Right lobe of liver (tissue), 6 donors: ENCODE measurements at places on chromosomes 5 and 9. TPM values are rescaled to one million over a fixed set of nuclear protein-coding genes. Genes with fewer than 3 reads are reported as not detected.

DNA sequence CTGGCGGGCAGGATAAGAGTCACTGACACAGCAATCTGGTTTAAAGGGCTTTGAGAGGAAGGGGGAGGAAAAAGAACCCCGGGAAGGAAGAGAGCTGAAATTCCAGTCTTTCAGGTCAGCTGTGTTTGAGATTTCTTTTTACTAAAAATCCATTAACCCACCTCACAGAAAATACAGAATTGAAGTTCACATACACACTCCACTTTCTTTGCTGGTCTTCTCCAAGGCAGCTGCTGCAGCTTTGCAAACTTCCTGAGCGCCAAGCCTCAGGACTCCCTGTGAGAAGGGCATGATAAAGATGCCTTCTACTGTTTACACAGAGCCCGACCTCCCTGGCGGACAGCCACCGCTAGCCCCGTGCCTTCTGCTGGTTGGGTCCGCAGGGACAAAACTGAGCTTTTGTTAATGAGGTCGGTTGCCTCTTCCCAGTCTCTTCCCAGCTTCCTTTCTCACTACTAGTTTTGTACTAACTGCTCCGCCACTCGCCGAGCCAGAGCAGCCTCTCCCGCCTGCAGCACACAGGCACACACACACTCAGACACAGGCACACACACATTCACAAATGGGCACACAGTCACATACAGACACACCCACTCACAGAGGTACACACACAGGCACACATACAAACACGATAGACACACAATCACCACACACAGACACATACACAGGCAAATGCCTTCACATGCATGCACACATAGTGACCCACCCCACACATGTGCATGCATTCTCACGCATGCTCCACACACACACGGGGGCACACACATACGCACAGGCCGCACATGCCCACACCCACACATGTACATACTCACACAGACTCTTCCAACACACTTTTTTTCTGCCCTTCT is at the start of gene FREM1:
Gene FREM1, minus strand, starts transcription at position 468 of the 845 bp plus-strand sequence. CDS start 41,451 bp downstream, outside the sequence.
- H3K4me1 ChIP-seq = no peaks in the 10 kb centered on the region
- H3K27me3 ChIP-seq = no peaks in the 10 kb centered on the region
- no peak within 1 kb of the TSS for H3K27ac ChIP-seq

- DNase-seq = no peak
- H3K36me3 ChIP-seq = no peaks in the 10 kb centered on the region
Measured at GRCh38 chr5:74616236-74617146, 24.0 kb downstream of the ENC1 start.

DNA sequence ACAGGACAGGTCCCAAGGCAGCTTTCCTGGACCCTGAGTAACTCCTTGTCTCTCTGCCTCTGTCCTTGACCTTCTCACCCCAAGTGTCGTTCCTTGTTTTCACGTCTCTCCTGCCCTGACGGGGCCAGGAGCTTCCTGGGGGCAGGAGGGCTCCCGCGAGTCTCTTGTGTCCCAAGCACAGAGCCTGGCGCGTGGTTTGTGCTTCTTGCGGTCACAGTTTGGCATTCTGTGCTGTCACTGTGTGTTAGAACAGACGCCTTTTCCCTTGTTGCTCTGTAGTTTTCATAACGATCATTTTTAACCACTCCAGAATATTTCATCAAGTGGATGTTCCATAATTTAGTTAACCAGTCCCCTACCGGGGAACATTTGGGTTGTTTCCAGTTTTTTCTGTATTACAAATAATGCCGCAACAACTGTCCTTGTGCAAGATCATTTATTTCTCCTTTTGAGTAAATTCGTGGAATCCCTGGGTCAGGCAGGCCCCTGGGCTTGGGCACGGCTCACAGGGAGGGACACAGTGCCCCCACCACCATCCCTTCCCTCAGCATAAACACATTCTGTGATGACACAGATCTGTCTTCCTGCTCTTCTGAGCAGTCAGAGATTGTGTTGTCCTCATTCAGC is 71.9 kb downstream of the TSPAN17 start:
- no peaks in the 10 kb centered on the region for H3K27me3 ChIP-seq
- no peak for DNase-seq
- H3K27ac ChIP-seq = no peak overlapping the region
- H3K4me1 ChIP-seq = no peaks in the 10 kb centered on the region
- H3K36me3 ChIP-seq = no peaks in the 10 kb centered on the region

DNA sequence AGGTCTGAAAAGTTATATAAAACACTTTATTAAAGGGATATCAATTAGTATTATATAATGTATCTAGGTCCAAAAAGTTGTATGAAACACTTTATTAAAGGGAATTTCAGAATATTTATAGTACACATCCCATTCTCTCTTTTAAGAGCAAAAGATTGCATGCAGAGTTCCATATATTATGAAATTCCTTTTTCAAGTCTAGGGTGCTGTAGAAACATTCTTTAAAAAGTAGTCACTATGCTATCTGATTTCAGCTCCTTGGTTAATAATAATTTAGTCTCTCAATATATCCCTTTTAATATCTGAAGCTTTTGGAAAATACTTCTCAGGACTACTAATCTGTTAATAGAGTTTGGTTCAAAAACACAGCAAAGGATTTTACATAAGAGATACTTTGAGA is 1496.1 kb upstream of the C9orf72 start:
- H3K27ac ChIP-seq = no peak overlapping the region
- no peak for DNase-seq
- no peaks in the 10 kb centered on the region for H3K27me3 ChIP-seq
- H3K4me3 ChIP-seq = no peak overlapping the region

DNA sequence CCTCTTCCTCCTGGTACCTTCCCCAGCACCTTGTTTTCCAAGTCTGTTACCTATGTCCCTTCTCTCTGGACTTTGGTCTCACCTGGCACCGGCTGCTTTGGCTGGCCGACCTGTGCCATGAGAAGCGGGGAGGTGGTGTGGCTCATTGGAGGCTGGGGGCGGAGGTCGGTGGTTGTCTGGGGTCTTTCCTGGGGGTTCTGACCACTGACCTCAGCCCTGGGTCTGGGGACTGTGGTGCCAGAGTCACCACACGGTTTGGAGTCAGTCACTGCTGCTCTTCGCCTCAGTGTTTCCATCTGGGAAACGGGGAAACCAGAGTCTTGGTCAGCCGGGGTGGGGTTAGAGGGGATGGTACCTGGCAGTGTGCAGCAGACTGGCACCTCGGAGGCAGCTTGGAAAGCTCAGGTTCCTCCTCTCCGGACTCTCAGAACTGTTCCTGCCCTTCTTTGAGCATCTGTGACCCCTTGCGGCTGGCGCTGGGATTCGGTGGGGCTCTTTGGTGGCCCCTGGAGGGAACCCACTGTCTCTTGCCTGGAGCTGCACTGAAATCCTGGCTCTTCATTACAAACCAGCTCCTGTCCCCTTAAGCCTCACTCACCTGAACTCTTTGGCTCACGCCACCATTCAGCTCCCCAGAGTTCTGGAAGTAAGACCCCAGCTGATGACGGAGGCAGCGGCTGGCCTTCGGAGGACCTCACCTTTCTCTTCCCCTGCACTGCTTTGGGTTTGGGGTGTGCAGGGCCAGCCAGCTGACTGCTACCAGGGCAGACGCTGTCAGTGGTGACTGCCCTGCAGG is 4.1 kb upstream of the RXRA start:
- no peak overlapping the region for H3K4me3 ChIP-seq
- H3K36me3 ChIP-seq = no peaks in the 10 kb centered on the region
- H3K27ac ChIP-seq = peak overlapping the region; percentile 99
- peak; percentile 58 for DNase-seq
- peaks cover 46% of the 10 kb centered on the region for H3K4me1 ChIP-seq

GRCh38 chr9:124347968-124348358 is 67.3 kb downstream of the PSMB7 start:
- H3K4me1 ChIP-seq = no peaks in the 10 kb centered on the region
- no peaks in the 10 kb centered on the region for H3K27me3 ChIP-seq
- no peak overlapping the region for H3K27ac ChIP-seq
- H3K36me3 ChIP-seq = peaks cover 23% of the 10 kb centered on the region
- DNase-seq = peak; percentile 50

DNA sequence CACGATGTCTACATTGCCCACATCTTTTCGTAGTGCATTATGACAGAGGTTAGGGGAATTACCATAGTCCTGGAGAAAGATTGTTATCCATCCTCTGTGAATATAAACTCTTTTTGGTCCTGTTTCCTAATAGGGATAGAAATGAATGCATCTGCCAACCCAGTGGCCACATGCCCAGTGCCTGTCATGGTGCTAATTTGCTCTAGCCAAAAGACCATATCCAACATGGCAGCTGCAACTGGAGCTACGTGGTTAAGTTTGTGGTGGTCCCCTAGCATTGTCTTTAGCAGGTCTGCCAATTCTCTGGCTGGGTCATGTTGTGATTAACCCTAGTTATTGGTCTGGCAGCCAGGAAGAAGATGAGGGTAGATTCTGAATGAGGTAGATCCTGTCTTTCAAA is 87.5 kb downstream of the FGF18 start:
- DNase-seq = no peak
- H3K36me3 ChIP-seq = no peaks in the 10 kb centered on the region
- no peaks in the 10 kb centered on the region for H3K4me1 ChIP-seq
- H3K27ac ChIP-seq = no peak overlapping the region
- no peak overlapping the region for H3K4me3 ChIP-seq

GRCh38 chr9:3887221-3887653 is 361.4 kb upstream of the RFX3 start:
- H3K27ac ChIP-seq = no peak overlapping the region
- H3K4me1 ChIP-seq = no peaks in the 10 kb centered on the region
- DNase-seq = no peak
- H3K27me3 ChIP-seq = no peaks in the 10 kb centered on the region

DNA sequence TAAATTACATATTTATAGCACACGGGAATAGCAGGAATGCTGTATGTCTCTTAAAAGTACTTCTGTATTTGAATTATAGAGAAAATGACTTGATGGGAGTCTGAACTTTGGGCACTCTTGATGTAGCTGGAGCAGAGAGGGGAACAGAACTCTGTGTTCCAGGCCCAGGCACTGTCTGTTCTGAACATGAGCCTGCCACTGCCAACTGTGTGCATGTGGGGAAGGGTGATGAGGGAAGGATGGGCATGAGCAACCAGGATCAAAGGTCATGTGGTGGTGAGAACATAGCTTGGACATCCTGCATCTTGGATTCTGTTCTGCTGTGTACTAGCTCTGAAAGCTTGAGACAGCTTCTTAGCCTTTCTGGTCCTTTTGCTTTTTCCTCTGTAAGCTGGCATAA is 16.4 kb upstream of the ZBED3 start:
- H3K4me3 ChIP-seq = no peak overlapping the region
- no peak for DNase-seq
- H3K27me3 ChIP-seq = no peaks in the 10 kb centered on the region
- no peaks in the 10 kb centered on the region for H3K4me1 ChIP-seq
- no peaks in the 10 kb centered on the region for H3K36me3 ChIP-seq

DNA sequence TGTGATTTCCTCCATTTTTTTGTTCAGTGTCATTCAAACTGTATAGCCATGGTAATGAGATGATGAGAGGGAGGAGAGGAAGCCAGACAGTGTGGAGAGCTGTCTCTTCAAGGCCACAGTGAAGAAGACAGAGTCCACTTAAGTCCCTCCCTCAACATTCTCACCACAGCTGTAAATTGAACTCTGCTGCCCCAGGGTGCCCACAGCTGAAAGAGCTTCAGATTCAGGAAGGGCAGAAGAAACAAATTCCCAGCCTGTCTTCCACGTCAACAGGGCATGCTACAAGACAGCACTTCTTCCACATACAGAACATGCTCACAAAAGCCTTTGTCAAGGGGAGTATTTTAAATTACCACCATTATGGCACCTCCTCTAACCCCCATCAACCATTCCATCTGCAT is 100.4 kb downstream of the KLHL3 start:
- no peaks in the 10 kb centered on the region for H3K4me1 ChIP-seq
- peaks cover 3% of the 10 kb centered on the region for H3K36me3 ChIP-seq
- no peak overlapping the region for H3K4me3 ChIP-seq
- no peak for DNase-seq
- no peaks in the 10 kb centered on the region for H3K27me3 ChIP-seq

DNA sequence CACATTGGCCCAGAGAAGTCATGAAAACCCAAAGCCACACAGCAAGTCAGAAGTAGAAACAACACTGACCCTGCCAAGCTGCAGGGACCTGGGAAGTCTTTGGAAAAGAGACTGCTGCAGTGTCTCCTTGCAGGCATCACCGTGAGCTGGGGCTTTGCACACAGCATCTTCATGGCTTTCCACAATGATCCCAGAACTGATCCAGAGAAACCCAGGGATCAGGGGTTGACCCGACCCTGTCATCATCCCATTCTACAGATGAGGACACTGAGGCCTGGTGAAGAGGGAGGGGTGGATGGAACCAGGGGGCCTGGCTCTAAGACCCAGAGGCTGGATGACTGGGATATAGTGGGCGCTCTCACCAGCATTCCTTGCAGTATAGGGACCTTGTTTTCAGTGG is 4.3 kb upstream of the FAM78A start:
- H3K4me1 ChIP-seq = no peaks in the 10 kb centered on the region
- H3K27me3 ChIP-seq = no peaks in the 10 kb centered on the region
- no peak overlapping the region for H3K4me3 ChIP-seq
- H3K27ac ChIP-seq = no peak overlapping the region
- no peaks in the 10 kb centered on the region for H3K36me3 ChIP-seq

DNA sequence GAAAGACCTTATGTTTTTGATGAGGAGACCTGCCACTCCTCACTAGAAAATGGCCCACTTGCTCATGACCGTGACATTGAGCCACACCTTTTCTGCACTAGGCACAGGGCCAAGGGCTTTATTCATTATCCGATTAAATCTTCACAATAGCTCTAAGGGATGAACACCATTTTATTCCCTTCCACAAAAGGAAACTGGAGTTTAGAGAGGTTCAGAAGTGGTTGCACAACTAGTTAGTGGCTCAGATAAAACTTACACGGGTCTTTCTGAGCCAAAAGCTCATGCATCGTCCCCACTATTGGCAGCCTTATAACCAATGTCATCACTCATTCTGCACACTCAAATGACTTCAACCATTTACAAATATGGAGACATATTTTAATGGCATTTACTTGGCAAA is 39.4 kb downstream of the SUSD1 start:
- no peak overlapping the region for H3K27ac ChIP-seq
- H3K4me3 ChIP-seq = no peak overlapping the region
- H3K36me3 ChIP-seq = no peaks in the 10 kb centered on the region
- no peaks in the 10 kb centered on the region for H3K4me1 ChIP-seq
- DNase-seq = no peak
- H3K27me3 ChIP-seq = no peaks in the 10 kb centered on the region

- H3K27me3 ChIP-seq = no peaks in the 10 kb centered on the region
- H3K27ac ChIP-seq = no peak overlapping the region
- DNase-seq = no peak
- no peaks in the 10 kb centered on the region for H3K36me3 ChIP-seq
Measured at GRCh38 chr9:134693011-134693410, 51.4 kb downstream of the COL5A1 start.

- H3K4me3 ChIP-seq = no peak overlapping the region
- H3K27me3 ChIP-seq = no peaks in the 10 kb centered on the region
- no peaks in the 10 kb centered on the region for H3K36me3 ChIP-seq
- no peak overlapping the region for H3K27ac ChIP-seq
- no peaks in the 10 kb centered on the region for H3K4me1 ChIP-seq
Measured at GRCh38 chr5:88555674-88556073, 287.0 kb upstream of the TMEM161B start.

GRCh38 chr5:53323943-53324642 is 156.3 kb upstream of the FST start:
- no peaks in the 10 kb centered on the region for H3K36me3 ChIP-seq
- no peak for DNase-seq

Gene SMIM33
- not detected for total RNA-seq

Gene CNTLN
- total RNA-seq = 9.4 TPM

Gene CCDC180
- 1.5 TPM for total RNA-seq

Gene ZNF366
- total RNA-seq = 1.5 TPM

Gene PCDHB15
- 0.74 TPM for total RNA-seq
